M059J (cell line): ENCODE measurements at places on chromosomes 7 and 10.

DNA sequence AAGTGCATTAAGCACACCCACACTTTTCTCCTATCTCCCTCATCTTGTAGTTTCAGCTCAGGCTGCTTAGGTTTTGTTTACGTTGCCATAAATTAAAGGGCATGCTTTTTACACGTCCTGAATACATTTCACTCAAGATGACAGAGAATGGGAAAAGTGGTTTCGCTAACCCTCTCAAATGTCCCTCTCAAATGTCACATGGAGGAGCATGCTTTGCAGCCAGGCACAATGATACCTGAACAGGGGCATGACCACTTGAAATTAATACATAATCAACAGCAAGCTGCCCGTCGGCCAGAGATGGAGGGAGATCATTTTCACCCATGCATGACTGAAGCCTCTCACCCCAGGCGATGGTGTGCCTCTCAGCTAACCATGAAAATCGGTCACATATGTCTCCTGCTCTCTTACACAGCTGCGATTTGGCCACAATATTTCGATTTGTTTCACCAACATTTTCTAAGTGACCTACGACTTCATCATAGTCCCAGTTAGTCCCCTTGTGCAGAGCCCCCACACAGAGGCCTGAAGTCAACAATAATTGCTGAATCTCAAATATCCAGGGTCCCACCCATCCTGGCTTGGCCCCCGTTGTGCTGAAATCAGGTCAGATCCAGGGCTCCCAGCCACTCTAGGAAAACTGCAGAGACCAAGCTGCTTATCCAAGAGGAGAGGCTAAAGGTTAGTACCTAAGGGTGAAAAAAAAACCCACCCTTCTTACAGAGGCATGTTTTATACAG, 373.9 kb upstream of the NFE2L3 start:
- DNase-seq, result no peak

DNA sequence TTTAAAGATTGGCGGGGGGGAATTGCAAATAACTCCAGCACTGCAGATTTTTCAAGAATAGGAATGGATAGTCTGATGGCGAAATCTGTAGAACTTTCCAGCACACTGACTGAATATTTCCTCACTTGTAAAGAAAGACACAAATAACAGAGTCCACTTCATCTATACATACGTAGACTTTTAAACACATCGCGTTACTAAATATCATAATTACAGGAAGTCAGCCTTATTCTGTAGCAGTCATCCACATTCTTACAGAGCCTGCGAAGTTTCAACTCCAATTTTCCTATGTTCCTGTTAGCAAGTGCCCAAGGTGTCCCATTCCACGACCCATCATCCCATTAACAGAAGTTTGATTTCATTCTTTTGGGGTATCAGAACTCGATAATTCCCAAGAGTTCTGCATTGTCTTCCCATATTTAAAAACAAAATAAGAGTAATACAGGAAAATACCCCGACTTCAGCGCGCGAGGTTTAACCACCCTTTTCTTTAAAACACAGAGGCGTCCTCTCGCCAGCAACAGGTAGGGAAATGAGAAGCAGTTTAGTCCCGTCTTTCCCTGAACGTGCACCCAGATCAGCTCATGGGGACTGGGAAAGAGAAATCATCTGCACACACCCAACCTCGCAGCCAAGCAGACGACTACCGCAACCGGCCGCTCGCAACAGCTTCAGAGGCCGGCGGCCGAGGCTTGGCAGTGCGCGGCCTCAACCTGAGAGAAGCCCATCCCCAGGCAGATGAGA, 880 bp downstream of the HERC4 start:
- peak; percentile 41 for DNase-seq

GRCh38 chr10:822661-823367, 108.7 kb downstream of the LARP4B start:
- no peak for DNase-seq

DNA sequence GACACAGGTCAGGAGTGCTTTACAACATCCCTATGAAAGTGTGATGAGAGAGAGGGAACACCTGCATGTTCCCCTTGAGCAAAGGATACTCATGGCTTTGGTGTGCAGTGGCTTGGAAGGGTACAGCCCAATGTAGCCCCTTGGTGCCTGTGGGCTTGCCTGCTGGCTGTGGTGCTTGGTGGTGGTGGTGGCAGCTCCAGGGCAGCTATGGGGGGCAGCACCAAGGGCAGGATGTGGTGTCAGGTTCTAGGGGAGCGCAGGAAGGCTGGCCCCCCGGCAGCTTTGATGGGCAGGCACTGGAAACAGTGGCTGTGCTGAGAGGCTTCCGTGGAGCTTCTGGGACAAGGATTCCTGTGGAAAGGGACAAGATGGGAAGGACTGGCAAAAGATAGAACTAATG, 464.0 kb upstream of the ZMIZ1 start:
- no peak for DNase-seq

- no peak for DNase-seq
Observed at GRCh38 chr7:19133390-19133789, 11.8 kb downstream of the FERD3L start.

GRCh38 chr10:133444342-133445267, 9.1 kb upstream of the SCART1 start:
- DNase-seq, result no peak

GRCh38 chr10:129604333-129605032, 137.4 kb downstream of the MGMT start:
- DNase-seq, result no peak
